Camera-type eye (tissue), 1 donor: ENCODE measurements at places on chromosomes 1 and 21. TPM values are rescaled to one million over a fixed set of nuclear protein-coding genes. Genes with fewer than 3 reads are reported as not detected.

The DMRTA2 gene
- 3.1 TPM for total RNA-seq

The CREB3L4 gene
- 16.6 TPM for total RNA-seq

The PKP1 gene
- 34.3 TPM for total RNA-seq

The TMEM269 gene
- 0.44 TPM for total RNA-seq
